NCI-H2227 treated with DMSO at 0.1 percent for 48 hours (cell line): ENCODE measurements at places on chromosomes 1 and 21.

DNA sequence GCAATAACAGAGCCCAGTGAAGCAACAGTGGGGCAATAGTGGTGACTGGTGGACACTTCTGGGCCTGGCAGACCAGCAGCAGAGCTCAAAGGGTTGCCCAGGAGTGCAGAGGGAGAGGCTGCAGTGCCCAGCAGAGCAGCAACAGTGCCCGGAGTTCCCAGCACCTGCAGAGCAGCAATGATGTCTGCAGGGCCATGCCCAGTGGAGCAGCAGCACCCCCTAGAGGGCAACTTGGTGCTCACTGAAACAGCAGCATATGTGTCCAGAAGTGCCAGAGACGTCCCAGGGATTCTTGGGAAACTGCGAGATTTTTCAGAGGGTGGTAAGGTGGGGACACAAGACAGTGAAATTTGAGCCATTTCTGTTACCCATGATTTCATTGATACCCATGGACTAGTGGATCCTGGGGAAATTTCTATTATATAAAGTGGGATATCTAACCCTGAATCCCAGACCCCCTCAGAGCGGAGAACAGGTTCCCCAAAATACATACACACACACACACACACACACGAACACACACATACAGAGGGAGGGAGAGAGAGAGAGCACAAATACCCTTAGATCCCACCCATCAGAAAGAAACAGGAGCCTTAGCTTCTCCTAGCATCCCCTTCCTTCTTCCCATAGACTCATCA, 156.9 kb upstream of the GJB5 start:
- peak; percentile 70 for DNase-seq

- no peak for DNase-seq
Measured at GRCh38 chr1:230011333-230012092, 55.5 kb upstream of the GALNT2 start.

GRCh38 chr1:32928715-32929114, 27.5 kb upstream of the TMEM54 start:
- DNase-seq, result no peak

GRCh38 chr1:160993544-160994193, 27.3 kb downstream of the F11R start:
- DNase-seq, result no peak

DNA sequence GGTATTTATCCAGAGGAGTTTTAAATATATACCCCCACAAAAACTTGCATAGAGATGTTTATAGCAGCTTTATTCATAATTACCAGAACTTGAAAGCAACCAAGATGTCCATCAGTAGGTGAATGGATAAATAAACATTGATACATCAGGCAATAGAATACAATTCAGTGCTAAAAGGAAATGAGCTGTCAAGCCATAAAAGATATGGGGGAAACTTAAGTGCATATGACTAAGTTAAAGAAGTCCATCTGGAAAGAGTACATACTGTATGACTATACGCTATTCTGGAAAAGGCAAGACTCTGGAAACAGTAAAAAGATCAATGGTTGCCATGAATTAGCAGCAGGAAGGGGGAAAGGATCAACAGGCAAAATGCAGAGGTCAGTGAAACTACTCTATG, 366.7 kb downstream of the HHIPL2 start:
- DNase-seq, result no peak

GRCh38 chr1:109639841-109640184, 16.1 kb upstream of the GSTM4 start:
- DNase-seq, result no peak

- no peak for DNase-seq
Measured at GRCh38 chr1:21594935-21595897, 73.9 kb downstream of the RAP1GAP start.

DNA sequence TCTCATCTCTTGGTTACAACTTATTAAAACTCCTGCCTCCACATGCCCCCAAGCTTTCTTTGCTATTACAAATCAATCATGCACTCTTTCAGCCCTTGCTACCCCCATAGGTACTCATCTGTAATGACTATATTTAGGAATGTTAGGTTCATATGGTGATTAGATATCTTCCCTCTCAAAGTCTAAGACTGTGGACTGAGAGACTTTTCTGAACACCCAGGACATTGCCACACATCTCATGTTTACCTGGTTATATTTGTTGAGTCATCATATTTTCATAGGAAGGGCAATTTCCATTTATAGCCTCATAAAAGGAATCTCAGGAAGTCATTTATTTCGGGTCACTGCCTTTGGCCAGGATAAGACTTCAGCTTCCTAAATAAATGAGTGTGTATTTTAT, 81.5 kb upstream of the LPGAT1 start:
- DNase-seq, result no peak

DNA sequence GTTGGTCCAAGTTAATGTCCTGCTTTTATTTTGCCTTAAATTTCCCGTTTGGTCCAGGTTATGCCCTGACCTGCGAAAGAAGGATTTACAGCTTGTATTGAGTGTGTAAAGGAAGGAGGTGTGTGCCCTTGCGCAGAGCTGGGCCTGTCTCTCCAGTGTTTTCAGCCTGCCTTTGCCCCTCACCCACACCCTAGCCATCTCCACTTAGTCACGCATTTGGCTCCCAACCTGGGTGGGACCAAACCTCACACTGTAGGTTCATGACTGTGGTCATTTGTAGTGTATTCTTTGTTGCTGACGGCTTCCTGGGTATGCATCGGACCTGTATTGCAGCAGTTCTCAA, 572 bp upstream of the SRSF10 start:
- peak; percentile 86 for DNase-seq

- DNase-seq, result no peak
Measured at GRCh38 chr1:76137746-76138145, 63.2 kb downstream of the ST6GALNAC3 start.

GRCh38 chr21:38691631-38692030, 114.1 kb upstream of the ETS2 start:
- no peak for DNase-seq

- no peak for DNase-seq
Measured at GRCh38 chr1:77926561-77927357, 38.3 kb downstream of the NEXN start.

- no peak for DNase-seq
Measured at GRCh38 chr21:26756491-26757159, 88.6 kb downstream of the ADAMTS1 start.

- no peak for DNase-seq
Measured at GRCh38 chr1:168960595-168960994, 145.9 kb upstream of the ATP1B1 start.

DNA sequence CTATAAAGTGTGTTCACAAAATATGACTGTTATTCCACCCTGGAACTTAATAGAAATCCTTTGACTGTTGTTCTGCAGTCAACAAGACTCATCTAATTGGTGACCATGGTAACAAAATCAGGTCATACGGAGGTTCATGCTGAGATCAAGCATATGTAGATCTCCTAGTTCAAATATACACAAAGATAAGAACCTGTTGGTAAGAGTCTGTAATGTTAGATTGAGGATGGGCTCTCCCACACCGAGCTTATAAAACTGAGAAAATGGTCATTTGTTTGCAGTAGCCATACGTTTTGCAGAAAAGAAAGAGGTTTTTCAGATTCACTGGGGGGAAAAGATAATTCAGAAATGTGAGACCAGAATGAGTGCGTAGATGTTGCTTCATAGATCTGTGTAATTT, 468.1 kb downstream of the RPS6KC1 start:
- DNase-seq, result peak; percentile 10

- DNase-seq, result no peak
Measured at GRCh38 chr1:10173582-10173981, 36.8 kb upstream of the KIF1B start.

DNA sequence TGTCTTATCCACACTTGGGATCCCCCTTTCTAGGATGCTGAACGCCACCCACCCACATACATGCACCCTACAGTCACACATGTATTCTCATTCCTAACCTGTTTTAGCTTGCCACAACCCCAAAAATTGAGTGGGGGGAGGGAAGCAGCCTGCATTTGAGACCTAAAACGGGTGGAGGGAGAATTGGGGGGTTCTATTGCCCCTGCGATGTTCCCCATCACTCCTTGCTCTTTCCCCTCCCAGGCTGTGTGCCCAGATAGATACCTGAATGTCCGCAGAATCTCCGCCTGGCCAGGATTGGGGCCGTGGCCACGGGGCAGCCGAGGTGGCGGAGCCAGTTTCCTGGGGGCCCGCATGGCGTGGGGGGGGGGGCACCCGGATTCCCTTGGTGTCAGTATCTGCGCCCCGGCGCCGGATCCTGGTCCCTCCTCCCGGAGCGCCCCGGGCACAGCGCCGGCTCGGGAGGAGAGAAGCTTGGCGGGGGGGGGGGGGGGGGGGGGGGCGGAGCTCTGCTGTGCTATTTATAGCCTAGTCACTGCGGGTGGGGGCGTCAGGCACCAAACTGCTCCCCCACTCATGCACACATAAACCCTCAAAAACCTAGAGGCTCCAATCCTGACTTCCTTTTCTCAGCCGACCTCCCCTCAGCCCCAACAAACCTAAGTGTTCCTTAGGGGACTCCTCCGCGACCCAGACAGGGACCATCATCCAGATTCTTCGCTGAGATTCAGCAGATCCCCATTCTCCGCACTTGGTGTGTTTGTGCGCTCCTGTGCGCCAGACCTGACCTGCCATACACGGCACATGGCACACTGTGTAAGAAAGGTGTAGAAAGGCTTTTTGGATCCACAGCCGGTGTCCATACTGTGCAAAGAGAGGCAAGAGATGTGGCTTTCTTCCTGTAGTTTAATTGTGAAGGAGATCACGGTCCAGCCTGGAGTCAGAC, 1.9 kb downstream of the ANKRD34A start:
- peak; percentile 40 for DNase-seq

DNA sequence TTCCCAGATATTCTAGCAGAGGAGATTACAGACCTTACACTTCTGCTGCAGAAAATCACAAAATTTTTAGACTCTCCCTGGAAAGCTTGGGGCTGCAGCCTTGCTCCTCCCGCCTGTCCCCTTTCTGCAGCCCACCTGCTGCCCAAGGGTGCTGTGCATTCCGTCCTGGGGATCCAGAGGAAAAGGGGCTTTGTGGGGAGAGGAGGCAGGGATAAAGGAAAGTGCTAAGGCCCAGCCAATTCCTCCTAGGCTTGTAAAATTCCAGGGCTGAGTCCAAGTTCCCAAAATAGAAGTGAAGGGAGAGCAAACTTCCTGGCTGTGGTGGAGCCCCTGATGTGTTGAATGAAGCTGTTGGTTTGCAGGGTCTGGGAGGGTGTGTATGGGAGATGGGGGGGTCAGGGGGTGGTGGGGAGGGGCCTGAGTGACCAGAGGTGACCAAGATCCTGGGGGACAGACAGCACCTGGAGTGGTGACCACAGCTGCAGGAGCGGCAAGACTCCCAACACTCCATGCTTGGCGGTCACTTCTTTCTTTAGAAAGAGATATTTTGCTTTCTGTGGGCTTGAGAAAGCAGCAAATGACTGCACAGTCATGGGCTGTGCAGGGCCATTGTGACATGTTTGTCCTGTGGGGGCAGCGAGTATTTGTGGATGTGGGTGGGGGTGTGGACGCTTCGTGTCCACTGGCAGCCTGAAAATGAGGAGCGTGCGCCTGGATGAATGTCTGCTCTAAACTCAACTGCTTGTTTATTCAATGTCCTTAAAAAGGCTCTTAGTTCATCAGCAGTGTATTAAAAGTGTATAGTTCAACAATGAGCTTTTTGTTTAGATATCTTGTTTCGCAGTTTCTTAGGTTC, 68.4 kb downstream of the TLR5 start:
- no peak for DNase-seq

DNA sequence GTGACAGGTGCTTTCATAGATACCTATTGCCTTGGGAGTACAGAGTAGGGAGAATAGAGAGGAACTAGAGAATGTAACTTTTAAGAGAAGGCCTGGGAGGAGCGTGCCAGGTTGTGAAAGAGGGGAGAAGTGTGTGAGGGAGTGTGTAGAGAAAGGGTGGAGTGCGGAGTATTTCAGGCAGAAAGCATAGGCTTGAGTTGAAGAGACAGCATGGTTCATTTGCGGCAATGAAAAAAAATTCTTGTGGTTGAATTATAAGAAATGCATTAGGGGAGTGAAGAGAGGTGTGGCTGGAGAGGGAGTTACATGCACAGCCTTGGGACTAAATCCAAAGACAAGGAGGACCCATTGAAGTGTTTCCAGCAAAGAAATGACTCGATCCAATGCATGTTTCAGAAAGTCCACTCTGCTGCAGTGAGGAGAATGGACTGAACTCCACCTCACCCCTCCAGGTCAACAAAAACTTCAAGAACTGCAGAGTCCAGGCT, 81.7 kb upstream of the ADAM30 start:
- no peak for DNase-seq

GRCh38 chr1:198496216-198497143, 44.0 kb downstream of the ATP6V1G3 start:
- DNase-seq, result no peak

DNA sequence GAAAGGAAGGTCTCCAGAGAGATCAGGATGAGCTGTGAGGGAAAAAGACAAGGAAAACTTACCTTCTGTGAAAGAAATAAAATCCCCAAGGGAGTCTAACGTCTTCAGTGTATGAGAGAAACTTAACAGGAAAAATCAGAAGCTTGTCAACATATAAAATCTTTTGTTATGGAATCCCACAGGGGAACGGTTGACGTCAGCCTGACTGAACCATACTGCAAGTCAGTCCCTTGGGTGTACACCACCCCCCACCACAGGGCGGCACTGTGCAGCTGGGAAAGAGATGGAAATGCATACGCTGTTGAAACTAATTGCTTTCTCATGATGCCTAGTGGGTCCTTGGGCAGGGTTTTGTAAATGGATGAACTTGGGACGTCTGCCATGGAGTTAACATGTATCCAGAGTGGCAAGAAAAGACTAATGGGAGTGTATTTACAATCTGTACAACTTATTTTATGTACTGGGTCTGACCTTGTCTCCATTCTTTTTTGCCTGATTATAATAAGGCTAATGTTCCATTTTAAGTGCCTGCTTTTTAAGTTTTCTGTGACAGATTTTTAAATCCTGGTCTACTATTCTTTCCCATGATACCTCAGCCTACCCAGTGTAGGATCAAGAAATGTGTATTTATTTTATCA, 22.7 kb downstream of the UTP25 start:
- peak; percentile 54 for DNase-seq

DNA sequence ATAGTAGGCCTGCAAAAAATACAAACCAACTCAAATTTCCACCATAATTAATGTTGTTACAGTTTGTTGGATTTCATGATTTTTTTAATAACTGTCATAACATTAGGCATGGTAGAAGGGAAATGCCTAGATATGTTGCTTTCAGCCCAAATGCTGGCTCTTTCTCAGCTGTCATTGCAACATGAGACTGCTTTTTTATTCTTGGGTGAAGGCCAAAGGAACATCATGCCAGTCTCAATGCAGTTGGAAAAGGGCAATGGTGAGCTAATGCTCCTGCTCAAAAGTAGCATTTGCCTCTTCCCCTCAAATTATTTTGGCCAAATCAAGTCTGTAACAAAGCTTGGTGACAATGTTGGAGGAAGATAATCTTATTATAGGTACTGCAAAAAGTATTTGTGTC, 877.7 kb upstream of the PRMT6 start:
- no peak for DNase-seq

- no peak for DNase-seq
Measured at GRCh38 chr1:15937706-15938168, 38.2 kb downstream of the ZBTB17 start.
